ENCODE measurements at places on chromosomes 4 and X. TPM values are rescaled to one million over a fixed set of nuclear protein-coding genes. Genes with fewer than 3 reads are reported as not detected.

GRCh38 chr4:66662620-66663019, 882.7 kb downstream of the CENPC start:
- no peak for DNase-seq

- no peak for DNase-seq
These were observed 148.8 kb upstream of the TBL1X start for GRCh38 chrX:9316096-9316495.

- DNase-seq = no peak
These were observed 35.2 kb downstream of the TLR10 start for GRCh38 chr4:38747629-38748028.

GRCh38 chr4:27894951-27895350, 1034.3 kb downstream of the STIM2 start:
- no peak for DNase-seq

GRCh38 chr4:123218981-123219380, 177.6 kb upstream of the SPRY1 start:
- no peak for DNase-seq

DNA sequence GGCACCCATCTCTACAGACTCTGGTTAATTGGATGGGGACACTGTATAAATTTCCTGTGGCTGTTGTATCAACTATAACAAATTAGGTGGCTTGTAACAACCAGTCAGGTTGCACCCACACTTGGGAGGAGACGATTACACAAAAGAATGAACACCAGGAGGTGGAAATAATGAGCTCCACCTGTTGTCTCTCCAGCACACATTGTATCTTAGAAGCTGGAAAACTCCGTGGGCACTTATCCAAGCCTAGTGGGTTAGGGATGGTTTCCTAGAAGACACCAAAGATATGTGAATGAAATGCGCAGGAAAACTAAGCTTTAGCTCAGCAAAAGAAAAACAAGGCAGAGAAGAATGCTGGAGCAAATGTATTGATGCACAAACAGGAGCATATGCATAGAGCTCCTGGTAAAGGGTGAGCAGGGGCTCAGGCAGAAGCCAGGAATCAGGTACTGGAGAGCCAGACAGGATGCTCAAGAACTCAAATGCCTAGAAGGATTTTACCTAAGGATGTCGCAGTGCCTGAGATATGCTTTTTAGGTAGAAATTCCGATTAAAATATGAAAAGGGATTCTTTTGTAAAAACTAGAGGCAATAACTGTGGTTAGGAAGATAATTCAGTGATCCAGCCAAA, 111.7 kb downstream of the GALNTL6 start:
- no peak for DNase-seq

DNA sequence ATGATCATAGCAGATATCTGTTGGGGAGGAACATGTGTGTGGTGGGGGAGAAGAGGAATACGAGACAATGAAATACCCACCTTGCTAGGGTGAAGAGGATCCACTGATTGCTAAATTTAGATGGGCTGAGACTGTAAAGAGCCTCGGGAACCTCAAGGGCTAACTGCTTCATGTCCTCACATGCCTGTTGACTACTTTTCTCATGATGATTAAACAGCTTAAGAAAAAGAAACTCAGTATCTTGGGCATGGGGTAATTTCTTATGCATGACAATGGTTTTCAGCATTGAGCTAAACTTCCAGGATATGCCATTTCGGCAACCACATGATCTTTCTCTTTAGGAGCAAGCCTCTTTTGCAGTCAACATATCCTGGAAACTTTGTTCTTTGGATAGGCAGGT, 3.9 kb upstream of the LNX1 start:
- no peak for DNase-seq

DNA sequence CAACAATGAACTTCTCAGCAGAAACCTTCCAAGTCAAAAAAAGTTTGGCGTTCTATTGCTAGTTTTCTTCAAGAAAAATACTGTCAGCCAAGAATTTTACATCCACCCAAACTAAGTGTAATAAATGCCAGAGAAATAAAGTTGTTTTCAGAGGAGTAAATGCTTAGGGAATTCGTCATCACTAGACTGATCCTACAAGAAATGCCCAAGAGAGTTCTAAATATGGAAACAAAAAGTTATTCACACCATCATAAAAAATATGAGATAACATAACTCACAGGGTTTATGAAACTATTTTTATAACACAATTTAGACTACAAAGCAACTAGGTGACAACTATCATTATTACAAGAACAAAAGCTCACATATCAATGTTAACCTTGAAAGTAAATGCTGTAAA, 259.5 kb upstream of the GABRA2 start:
- no peak for DNase-seq

DNA sequence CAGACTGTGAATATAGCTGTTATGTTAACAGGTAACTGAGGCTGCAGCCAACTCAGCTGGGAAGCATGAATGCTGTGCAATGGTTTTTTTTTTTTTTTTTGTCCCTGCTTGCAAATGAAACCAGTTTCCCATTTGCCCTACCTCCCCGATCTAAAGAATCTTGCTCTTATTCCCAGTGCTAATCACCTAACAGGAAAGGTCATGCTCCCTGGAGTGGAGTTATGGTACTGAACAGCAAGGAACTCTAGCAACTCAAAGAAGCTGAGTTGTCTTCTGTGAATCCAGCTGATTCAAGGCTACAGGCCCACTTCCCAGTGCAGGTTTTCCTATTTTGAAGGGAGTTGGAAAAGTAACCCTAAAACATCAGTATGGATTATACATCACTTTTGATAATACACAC, 52.1 kb downstream of the HTR2C start:
- DNase-seq = no peak

- no peak for DNase-seq
These were observed 51.9 kb downstream of the GSPT2 start for GRCh38 chrX:51795136-51795535.

DNA sequence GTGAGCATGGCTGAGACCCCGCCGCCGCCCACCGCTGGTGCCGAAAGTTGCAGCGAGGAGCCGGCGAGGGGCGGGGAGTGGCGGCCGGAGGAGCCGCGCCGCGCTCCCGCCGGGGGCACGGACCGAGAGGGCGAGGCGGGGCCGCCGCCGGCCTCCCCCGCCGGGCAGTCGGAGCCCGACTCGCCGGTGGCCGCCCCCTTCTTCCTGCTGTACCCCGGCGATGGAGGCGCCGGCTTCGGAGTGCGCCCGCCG, 16.5 kb downstream of the UTP3 start:
- DNase-seq = no peak

GRCh38 chr4:24000470-24000831, 110.6 kb upstream of the PPARGC1A start:
- DNase-seq = no peak

DNA sequence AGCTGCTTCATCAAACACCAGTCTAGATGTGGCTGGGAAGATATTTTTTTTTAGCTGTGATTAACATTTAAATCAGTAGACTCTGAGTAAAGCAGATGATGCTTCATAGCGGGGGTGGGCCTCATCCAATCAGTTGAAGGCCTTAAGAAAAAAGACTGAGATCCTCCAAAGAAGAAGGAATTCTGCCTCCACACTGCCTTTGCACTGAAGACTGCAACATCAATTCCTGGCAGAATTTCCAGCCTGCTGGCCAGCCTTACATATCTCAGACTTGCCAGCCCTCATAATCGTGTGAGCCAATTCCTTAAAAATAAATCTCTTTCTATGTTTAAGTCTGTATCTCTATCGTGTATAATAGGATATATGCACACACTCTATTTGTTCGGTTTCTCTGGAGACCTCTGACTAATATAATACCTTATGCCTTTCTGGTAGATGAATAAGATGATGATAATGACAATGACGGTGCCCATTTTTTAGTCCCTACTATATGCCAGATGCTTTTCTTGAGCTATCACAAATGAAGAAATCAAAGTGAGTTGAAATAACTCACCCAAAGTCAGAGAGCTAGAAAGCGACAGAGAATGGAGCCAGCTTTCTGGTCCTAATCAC, 66.1 kb upstream of the SOD3 start:
- DNase-seq = no peak

GRCh38 chrX:1242891-1243402, 25.7 kb upstream of the CSF2RA start:
- no peak for DNase-seq

GRCh38 chr4:52743444-52744019, 7.7 kb downstream of the ERVMER34-1 start:
- no peak for DNase-seq

DNA sequence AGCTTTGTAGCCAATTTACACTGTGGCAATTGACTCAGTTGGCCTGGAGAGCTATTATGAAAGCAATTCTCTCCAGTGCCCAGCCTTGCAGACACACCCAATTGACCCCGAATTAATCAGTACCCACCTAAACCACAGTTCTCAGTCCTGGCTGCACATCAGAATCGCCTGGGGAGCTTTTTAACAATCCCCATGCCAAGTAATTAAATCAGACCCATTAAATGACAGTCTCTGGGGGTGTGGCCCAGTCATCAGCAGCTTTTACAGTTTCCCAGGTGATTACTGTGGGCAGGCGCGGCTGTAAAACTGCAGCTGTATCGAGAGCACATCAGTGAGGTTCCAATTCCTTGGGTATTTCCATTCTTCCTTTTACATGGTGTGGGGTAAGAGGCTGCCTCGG, 460.9 kb upstream of the FAT1 start:
- no peak for DNase-seq

DNA sequence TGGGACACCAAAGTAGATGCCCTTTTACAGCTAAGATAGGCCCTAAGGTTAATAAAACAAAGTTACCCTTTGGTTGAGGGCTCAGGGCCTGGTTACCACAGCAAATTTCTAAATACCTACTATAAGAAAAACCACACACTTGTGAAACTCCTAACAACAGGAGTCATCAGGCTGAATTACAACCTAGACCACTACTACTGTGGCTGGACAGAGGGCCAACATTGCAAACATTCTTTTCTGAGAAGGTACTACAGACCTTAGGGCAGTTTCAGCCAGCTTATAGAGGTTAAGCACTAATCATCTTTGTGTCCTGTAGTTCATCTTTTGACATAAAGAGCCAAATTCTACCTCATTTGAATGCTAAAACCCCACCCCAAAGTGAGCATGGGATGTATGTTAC, 504.0 kb downstream of the RAPGEF2 start:
- DNase-seq = no peak

DNA sequence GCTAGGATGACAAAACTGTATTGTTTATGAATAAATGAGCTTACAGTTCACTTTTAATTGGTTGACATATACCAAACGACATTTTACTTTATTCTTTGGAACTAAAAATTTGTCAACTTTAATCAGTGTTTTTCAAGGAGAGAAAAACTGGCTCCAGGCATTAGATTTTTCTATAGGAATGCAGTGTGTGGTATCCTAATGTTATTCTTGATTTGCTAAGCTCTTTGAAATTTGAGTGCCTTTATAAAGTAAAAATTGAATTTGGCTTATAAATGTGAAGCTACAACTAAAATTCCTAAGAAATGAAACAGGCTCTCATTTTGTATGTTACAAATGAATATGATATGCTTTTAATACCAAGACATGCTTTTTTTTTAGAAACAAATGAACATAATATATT, 442.2 kb upstream of the TRAM1L1 start:
- DNase-seq = no peak

- DNase-seq = no peak
These were observed 2.3 kb downstream of the IRF2 start for GRCh38 chr4:184471881-184472613.

- no peak for DNase-seq
These were observed 170.4 kb upstream of the VEGFC start for GRCh38 chr4:176963121-176963520.

- DNase-seq = no peak
These were observed 76.2 kb downstream of the DOCK11 start for GRCh38 chrX:118571836-118572235.

Gene SPINK2
- total RNA-seq = not detected

Gene DUSP9
- 36.5 TPM for total RNA-seq

Gene ANTXR2
- total RNA-seq = 49.9 TPM

Gene ADAMTS3
- total RNA-seq = 1.2 TPM

Gene GPR143
- 7.1 TPM for total RNA-seq

Gene BMP15
- total RNA-seq = not detected

Gene GLRA2
- total RNA-seq = not detected

All from progenitor cell of endocrine pancreas (in vitro differentiated cells).